ENCODE measurements at places on chromosomes 2 and 18.

- DNase-seq, result no peak
Measured at GRCh38 chr2:113905886-113906285, 16.0 kb downstream of the ACTR3 start.

DNA sequence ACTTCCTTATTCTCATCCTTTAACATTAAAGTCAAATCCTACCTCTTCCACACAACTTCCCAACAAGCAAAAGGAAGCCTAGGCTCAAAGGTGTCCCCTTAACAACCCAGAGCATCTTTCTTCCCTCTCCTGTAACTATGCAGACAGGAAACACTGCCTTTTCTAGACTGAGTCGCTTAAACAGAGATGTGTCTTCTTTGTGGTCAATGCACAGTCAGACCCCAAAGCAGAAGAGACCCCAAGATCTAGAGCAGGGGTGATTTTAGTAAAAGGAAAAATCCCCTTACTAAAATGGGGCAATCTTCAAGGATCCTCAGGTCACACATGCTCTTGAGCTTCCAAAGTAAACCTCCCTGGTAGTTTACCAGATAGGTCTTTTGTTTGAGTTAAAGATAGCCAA is 86.6 kb upstream of the POMC start:
- no peak for DNase-seq

DNA sequence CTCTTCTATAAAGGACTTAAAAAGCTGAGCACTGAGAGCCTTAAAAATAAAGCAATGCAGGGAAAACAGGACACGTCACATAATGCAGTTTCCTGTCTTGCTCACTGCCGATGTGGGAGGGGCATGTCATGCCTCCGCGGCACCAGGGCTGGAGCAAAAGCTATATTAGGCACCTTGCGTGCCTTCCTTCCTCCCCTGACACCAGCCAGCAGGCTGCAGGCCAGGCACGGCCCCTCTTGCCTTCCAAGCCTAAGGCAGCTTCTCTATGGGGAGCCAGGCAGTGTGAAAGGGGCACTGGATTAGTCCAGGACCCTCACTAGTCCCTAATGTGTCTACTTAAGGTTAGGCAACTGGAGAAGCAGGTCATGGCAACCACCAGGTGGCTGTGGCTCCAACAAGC is 26.3 kb downstream of the MRPL35 start:
- no peak for DNase-seq

GRCh38 chr2:138779406-138779780 is 797 bp downstream of the NXPH2 start:
- no peak for DNase-seq

DNA sequence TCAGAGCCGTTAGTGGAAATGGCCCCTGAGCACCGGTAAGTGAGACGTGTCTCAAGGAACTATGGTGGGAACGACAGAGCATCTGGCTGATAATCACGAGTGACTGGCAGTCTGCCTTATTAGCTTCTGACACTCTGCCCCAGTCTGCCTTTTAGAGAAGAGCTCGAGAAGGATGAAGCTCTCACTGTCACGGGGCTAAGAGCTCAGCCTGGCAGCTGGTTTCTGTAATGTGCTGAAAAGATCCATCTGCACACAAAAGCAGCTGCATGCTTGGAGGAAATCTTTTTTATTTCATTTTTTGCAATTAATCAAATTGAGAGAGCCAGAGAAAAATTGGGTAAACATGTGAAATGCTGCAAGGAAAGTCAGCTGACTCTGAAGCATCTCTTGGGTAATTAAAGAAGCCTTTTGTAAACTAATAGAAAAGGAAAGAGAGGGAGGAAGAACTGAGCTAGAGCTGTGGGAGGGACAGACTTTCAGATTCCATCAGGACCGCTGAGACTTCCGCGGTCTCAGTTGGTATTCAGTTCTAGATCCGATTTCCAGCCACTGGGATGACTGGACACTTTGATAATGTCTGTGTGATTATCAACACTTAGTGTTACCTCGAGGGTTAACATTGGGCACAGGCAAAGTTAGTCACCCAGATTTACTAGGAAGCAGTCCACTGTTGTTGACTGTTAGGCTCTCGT is 24.4 kb downstream of the MBP start:
- DNase-seq, result no peak

GRCh38 chr2:226839161-226839560 is 3.3 kb downstream of the RHBDD1 start:
- DNase-seq, result no peak

- no peak for DNase-seq
Measured at GRCh38 chr2:227996366-227996765, 124.9 kb downstream of the DAW1 start.

- DNase-seq, result peak; percentile 11
Measured at GRCh38 chr2:54052825-54053718, 62.3 kb upstream of the ACYP2 start.

DNA sequence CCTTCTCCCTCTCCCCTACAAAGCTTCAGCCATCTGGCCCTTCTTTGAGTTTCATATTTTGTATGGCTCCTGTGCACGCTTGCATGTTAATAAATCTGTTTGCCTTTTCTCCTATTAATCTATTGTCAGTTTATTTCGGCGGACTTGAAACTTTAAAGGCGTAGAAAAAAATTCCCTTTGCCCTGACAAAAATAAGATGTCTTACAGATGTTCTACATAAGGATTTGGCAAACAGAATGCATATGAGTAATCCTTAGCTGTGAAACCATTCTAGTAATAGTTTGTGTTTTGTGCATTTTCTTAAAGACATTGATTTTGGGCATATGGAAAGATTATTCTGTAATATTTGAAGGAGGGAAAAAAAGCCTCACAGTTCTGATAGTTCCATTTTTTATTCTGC is 15.0 kb upstream of the BMPR2 start:
- DNase-seq, result no peak

GRCh38 chr2:71694501-71695234 is 241.3 kb downstream of the DYSF start:
- peak; percentile 62 for DNase-seq

- DNase-seq, result no peak
Measured at GRCh38 chr2:237790353-237790752, 8.2 kb upstream of the RBM44 start.

DNA sequence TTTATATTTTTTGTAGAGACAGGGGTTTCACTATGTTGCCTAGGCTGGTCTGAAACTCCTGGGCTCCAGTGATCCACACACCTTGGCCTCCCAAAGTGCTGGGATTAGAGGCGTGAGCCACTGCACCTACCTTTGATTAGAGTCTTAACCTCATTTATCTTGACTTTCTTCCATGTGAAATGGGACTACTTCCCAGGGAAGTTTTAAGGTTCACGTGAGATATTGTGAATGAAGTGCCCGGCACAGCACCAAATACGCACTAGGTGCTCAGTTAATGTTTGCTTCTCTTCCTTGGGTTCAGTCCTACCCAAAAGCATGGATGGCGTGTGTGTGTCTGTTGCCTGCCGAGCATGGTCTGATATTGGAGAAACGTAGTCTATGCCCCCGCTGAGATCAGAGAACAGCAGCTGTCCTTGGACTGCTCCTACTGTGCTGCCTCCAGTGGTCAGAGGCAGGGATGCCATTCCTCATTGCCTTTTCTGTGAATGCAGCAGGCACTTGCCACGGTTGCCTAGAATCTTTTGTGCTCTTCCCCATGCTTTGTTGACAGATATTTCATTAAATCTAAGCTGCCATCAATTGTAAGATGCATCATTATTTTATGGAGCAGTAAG is 12.3 kb upstream of the TFCP2L1 start:
- peak; percentile 28 for DNase-seq

GRCh38 chr18:49725809-49726674 is 87.3 kb downstream of the ACAA2 start:
- peak; percentile 52 for DNase-seq

- DNase-seq, result no peak
Measured at GRCh38 chr2:11711751-11712150, 34.7 kb upstream of the LPIN1 start.

- no peak for DNase-seq
Measured at GRCh38 chr2:85194780-85195480, 61.7 kb downstream of the TCF7L1 start.

DNA sequence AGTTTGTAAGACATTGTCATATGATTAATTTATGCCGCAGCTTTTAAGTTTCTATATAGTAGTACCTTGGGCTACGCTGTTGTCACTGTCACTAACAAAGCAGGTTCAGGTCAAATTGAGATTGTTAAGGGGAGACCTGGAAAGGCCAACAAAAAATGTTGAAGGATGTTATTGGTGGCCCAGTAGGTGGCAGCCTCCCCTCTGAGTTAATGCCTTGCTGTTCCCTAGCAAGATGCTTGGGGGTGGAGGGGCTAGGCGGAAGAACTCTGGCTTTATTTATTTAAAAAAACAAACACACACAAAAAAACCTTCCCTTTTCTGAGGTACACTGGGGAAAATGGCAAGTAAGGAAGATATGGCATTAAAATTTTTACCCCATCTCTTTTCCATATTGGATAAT is 128.3 kb upstream of the ATP5MC3 start:
- DNase-seq, result peak; percentile 43

- DNase-seq, result no peak
Measured at GRCh38 chr2:60423505-60423904, 129.9 kb downstream of the BCL11A start.

DNA sequence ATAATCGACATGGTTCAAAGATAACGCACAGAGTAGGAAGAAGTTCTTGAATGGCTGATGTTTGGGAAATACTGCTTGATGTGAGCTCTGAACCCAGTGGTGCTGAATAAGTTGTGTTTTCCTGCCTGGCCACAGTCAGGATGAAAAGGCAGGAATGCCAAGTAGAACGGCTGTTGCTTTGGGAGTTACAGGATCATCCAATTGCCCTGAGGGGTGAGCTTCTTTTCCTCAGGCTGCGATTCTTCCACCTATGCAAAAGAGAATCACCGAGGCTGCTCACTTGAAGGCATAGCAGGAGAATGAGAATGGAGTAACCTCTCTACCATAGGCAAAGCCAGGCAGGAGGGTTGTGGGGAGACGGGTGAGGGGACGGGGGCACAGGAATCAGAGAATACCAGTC is 14.4 kb upstream of the IGFBP2 start:
- DNase-seq, result no peak

DNA sequence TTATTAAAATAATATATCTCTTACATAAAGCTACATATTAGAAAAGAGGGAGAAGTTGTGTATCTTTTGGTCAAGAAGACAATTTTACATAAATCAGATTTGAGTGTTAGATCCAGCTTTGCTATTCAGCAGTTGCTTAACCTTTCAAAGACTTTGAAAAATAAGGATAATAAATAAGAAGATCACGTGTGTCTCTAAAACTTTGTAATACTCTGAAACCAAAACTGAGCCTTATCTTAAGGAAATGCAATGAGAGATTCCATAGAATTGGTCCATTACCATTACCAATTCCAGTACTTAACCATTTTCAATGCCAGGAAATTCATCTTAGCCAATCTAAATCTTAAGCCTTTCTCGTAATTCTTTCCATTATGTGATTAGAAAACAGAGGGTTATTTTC is 89.2 kb upstream of the COL5A2 start:
- no peak for DNase-seq
